ENCODE measurements at places on chromosomes 12 and 14. TPM values are rescaled to one million over a fixed set of nuclear protein-coding genes. Genes with fewer than 3 reads are reported as not detected.

Gene SYNDIG1L
- under 0.01 TPM for total RNA-seq

Gene KRT71
- not detected for total RNA-seq

Gene MAP1LC3B2
- total RNA-seq = not detected

DNA sequence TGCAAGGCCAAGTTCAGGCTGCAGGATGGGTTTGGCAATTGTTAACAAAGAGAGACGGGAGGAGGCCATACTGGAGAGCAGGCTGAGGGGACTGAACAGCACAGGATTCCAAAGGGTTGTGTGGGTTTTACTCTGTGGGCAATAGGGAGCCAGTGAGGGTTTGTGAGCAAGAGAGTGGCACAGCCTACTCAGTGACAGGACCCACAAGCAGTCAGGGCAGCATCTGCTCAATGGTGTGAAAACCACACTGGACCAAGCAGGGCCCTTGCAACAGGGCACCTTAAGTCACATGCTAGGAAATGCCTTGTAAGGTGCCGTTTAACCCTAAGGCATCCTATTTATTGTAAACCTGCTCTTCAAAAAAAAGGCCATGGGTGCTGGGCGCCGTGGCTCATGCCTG lies 22.0 kb downstream of the SYNE3 start:
- no peak overlapping the region for H3K27ac ChIP-seq
- no peak overlapping the region for H3K4me3 ChIP-seq
- no peaks in the 10 kb centered on the region for H3K27me3 ChIP-seq
- no peaks in the 10 kb centered on the region for H3K36me3 ChIP-seq
- H3K4me1 ChIP-seq = no peaks in the 10 kb centered on the region

DNA sequence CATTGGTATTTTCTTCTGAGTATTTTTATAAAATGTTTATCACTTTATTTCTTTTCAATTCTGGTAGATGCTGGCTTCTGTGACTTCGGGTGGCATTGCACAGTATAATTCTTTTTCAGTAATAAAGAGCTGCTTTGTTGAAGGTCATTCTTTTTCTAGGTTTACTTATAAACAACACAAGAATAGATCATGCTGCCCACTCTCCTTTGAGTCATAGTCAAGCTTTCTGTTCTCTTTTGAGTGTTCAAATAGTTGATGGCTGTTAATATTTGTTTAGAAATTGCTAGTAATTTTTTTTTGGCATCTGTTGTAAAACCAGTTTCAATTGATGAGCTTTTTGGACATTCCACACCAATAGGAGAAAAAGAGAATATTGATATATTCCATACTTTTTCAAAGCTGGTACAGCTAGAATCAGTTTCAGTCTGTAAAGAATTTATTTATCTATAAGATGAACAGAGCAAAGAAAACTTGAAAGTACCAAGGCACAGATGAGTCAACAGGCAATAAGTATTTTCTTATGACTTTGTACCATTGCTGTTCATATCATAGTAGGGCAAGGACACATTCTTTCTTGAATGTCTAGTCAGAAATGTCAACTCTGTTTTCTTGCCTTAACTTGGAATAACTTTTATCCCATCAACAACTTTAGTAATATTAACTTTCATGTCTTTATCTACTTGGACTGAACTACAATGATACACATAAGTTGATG lies 513.0 kb upstream of the SEL1L start:
- DNase-seq = no peak
- no peaks in the 10 kb centered on the region for H3K4me1 ChIP-seq
- H3K27me3 ChIP-seq = no peaks in the 10 kb centered on the region
- no peaks in the 10 kb centered on the region for H3K36me3 ChIP-seq

DNA sequence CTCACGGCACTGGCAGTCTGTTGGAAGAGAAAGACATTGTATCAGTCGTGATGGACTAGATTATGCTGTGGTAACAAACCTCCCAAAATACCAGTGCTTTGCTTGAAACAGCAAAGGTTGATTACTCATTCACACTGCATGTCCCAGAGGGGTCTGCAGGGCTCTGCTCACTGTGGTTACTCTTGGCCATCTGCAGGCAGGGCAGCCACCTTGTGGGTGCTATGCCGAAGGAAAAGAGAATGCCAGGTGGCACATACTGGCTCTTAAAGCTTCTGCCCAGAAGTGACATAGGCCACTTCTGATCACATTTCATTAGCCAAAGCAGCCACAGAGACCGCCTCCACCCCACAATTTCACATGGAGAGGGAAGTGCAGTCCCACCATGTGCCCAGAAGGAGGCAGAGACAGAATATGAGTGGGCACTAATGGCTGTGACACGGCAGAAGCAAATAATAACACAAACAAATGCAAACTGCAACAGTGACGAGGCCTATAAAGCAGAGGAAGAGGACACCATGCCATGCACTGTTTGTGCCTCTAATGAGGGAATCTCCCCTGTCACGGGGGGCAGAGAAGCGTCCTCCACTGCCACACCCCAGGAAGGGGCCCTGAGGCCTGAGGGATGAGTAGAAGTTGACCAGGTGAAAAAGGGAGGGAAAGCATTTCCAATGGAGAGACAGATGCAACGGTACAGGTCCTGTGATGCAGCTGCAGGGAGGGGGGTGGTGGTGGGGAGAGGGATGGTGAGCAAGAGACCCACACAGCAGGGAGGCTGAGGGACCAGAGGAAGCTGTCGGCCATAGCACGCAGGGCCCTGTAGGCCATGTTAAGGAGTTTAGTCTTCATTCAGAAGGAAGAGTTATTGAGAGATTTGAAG lies 51.7 kb upstream of the KICS2 start:
- H3K27ac ChIP-seq = no peak overlapping the region
- H3K4me1 ChIP-seq = no peaks in the 10 kb centered on the region
- no peak for DNase-seq
- H3K36me3 ChIP-seq = no peaks in the 10 kb centered on the region

GRCh38 chr12:98221243-98221808 lies 294.1 kb upstream of the TMPO start:
- no peaks in the 10 kb centered on the region for H3K4me1 ChIP-seq
- no peak overlapping the region for H3K27ac ChIP-seq
- no peak overlapping the region for H3K4me3 ChIP-seq
- DNase-seq = no peak

GRCh38 chr12:109277899-109278762 lies 31.0 kb downstream of the FOXN4 start:
- H3K36me3 ChIP-seq = no peaks in the 10 kb centered on the region
- H3K27ac ChIP-seq = peak overlapping the region; percentile 39
- H3K27me3 ChIP-seq = no peaks in the 10 kb centered on the region
- H3K4me3 ChIP-seq = no peak overlapping the region
- no peaks in the 10 kb centered on the region for H3K4me1 ChIP-seq
